ENCODE measurements at places on chromosomes 13 and 19.

GRCh38 chr13:48210178-48210577, 22.8 kb upstream of the ITM2B start:
- peak; percentile 73 for DNase-seq

DNA sequence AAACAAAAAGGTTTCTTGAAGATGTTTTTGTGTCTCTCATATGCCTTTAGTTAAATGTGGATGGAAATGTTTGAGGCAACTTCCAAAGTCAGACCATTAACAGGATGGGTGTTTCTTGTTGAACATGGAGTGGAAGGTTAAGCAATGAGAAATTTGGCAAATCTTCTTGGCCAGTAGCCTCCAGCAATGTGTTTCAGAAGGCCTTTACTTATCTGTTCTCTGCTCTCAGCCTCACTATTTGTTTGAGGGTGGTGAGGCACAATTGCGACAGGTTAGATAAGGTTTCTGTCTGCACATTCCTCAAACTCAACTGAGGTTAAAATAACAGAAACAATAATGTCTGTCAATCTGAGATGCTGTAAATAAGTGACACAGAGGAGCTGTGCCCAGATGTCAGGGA, 1019.0 kb downstream of the DIAPH3 start:
- DNase-seq = no peak

DNA sequence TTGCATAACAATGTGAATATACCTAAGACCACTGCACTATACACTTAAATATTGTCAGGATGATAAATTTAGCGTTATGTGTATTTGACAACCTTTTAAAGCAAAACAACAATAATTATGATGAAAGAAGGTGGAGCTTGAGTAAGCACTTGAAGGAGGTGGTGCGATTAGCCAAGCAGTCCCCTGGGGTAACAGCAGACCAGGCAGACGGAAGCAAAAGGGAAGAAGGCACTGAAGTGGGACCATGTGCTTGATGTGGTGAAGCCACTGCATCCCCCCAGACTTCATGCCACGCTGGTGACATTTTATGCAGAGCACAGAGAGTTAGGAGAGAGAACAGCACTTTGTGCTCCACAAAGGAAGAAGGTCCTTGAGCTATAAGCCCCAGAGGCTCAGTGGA, 58.3 kb upstream of the ZNF507 start:
- DNase-seq = no peak

GRCh38 chr19:42280815-42281145, 11.7 kb downstream of the CIC start:
- peak; percentile 88 for DNase-seq

GRCh38 chr19:51292971-51293370, 18.5 kb upstream of the IGLON5 start:
- no peak for DNase-seq

- no peak for DNase-seq
Observed at GRCh38 chr19:17719730-17720400, 585 bp downstream of the MAP1S start.

DNA sequence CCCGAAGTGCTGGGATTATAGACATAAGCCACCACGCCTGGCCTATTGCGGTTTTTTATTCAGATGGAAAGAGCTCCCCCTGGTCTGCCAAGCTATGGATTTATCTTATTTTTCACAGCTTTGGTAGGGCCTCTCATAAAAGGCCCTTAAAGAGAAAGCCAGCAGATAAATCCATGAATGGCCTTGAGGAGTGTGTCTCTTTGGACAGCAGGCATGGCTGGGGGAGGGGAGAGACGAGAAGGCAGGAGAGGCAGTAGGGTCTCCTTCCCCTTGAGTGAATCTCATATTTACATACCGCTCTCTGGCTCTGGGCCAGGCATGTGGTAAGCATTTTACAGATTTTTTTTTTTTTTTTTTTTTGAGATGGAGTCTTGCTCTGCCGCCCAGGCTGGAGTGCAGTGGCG, 25.2 kb downstream of the MARK4 start:
- peak; percentile 82 for DNase-seq

DNA sequence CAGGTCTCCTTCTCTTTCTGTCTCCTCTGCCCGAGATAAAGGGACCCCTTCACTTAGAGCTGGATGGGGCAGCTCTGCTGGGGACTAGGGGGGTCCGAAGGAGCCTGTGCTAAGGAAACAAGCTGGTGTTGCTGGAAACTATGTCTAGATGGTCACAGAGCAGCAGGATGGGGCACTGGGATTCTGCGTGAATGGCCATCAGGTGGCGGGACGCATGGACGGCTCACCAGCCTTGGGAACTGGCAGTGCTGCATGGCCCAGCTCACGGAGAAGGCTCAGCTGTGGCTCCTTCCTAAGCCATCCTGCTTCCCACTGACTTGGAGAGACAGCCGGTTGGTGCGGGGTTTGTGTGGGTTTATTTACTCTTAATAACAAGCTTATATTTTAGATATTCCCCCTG, 411.8 kb downstream of the ZNF536 start:
- DNase-seq = no peak

DNA sequence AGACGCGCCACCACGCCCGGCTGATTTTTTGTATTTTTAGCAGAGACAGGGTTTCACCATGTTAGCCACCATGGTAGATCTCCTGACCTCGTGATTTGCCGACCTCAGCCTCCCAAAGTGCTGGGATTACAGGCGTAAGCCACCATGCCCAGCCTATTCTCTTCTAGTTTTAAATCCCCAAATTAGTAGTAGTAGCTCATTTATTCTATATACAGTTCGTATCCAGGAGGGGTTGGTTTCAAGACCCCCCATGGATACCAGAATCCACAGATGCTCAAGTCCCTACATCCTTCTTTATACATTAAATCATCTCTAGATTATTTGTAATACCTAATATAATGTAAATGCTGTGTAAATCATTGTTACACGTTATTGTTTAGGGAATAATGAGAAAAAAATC, 2.0 kb downstream of the ZNF568 start:
- DNase-seq = no peak

DNA sequence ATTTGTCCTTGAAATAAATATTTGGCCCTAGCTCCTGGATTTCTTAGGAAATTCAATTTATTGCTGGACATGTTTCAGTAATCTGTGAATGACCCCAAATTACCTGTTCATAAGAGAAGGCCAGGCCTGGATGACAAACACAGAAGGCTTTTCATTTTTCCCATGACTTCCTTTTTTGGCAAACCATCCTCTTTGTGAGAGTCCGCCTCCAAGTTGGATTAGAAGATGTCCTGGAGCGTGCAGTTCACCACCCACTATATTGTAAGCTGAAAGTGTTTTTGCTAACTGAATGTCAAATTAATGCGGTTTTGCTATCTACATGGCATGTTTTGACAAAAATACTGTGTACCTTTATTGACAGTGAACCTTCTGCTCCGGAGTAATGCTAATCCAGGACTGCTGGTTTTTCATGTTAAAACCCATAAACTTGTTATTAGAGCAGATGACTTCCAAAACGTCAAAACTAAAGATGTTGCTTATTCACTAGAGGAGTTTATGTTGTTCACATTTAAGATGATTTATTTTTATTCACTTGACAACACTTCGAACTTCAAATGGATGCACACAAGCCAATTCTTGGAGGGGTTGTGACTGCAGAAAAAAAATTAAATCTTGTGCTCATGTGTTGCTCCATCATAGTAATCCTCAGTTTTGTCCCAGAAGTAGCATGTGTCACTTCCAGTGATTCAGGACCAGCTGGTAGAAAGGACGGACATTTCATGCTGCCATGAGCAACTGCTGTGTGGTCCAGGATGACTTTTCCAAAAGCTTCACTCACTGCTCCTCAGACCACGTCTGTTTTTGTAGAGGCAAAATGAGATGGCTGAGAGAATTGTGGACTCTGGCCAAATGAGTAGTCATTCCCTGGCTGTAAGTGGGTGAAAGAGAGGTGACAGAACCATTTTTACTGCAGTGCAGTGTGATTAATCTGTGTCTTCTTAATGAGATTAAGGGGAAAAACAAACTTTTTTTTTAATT, 71.0 kb downstream of the ITGBL1 start:
- peak; percentile 94 for DNase-seq

DNA sequence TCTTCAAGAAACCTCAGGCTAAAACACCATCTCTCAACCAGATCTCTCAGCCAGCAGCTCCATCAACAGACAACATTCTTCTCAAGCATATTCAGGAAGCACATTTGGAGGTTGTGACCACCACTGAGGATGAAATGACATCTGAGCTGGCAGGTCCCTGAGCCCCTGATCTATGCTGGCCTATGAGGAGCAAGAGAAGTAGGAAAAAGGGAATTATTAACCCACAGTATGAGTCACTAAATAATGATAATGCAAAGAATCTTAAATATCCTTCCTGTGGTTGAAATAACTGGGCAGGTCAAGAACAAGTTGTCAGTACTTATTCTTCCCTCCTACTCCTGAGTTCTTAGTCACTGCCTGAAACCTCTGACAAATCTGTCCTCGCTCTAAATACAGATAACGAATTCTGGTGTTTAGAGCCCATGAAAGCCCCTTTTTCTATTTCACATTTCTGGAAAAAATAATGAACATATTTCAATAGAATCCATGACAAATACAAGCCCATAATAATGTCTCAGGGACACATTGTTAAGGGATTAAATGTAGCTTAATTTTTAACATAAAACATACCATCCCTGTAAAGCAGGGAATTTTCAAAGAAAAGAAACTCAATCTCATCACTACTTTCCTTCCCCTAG, 225.8 kb upstream of the IRS2 start:
- peak; percentile 100 for DNase-seq

DNA sequence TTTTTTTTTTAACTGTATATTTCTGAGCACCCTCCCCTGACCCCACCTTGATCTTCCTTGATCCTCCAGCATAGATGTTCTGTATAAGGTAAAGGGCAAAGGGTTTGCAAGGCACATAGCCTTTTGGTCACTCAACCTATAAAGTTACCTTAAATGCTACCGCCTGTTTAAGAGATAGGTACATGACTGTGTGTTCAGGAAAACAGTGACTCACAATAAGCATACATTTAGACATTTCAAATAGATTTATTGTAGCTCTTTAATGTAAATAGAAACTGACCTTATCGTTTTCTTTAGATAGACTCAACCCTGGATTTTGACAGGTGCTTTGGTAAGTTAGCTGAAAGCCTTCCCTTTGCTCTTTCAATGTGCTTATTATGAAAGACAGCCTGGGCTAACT, 15.2 kb upstream of the SLC10A2 start:
- no peak for DNase-seq

- peak; percentile 22 for DNase-seq
Observed at GRCh38 chr13:73898276-73898675, 235.9 kb downstream of the KLF12 start.

DNA sequence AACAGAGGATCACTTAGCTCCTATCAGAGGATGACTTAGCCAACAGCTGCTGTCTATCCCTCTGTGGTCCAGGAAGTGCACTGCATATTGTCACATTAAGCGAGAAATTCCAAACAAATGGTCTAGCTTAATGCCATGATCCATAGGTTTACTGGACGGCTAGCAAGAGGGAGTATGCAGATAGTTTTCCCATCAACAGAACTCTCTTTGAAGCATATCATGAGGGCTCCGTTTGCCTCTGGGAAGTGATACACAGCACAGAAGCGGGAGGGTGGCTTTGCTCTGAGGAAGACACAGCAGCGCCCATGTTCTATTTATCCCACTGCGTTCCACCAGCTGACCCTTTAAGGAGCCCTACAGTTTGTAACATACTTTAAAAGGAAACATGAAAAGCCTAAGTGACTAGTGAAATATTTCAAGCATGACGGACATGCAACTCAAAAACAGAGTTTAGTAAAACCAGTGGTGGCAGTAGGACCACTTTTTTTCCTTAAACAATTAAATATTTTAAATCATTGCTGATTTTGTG, 52.7 kb downstream of the COL4A1 start:
- no peak for DNase-seq

DNA sequence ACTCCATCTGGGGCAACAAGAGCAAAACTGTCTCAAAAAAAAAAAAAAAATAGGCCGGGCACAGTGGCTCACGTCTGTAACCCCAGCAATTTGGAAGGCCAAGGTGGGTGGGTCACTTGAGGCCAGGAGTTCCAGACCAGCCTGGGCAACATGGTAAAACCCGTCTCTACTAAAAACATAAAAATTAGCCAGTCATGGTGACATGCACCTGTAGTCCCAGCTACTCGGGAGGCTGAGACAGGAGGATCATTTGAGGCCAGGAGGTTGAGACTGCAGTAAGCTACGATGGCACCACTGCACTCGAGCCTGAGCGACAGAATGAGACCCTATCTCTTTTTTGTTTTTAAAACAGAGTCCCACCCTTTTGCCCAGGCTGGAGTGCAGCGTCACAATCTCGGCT, 3.9 kb downstream of the IQCN start:
- no peak for DNase-seq

GRCh38 chr19:31085125-31085524, 264.1 kb downstream of the TSHZ3 start:
- DNase-seq = no peak

DNA sequence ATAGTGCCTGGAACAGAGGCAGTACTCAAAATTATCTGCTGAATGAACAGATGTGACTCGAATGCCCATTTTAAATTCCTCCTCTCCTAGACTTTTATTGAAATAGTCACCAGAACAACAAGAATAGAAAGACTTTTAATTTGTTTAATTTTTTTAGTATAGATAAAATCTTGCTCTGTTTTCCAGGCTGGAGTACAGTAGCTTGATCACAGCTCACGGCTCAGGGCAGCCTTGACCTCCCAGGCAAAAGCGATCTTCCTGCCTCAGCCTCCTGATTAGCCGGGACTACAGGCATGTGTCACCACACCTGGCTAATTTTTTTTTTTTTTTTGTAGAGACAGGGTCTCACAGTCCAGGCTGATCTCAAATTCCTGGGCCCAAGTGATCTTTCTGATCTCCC, 120.9 kb upstream of the FREM2 start:
- no peak for DNase-seq

DNA sequence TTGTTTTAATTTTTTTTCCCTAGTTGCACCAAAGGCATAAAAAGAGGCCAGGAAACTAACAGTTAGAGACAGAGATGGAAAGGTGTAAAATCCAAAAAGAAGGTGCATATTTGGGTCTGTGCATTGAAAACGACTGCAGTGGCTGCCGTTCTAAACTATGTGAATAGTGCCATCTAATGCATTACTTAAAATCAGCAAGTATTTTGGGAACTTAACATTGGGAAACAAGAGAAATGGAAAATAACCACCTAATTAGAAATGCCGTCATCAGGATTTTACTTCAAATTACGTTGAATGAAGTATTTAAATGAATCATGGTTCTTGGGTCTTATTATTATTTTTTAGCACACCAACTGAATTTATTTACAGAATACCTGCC, 189.5 kb upstream of the MIR17HG start:
- DNase-seq = no peak

GRCh38 chr13:43240278-43240677, 216.9 kb downstream of the DNAJC15 start:
- no peak for DNase-seq

DNA sequence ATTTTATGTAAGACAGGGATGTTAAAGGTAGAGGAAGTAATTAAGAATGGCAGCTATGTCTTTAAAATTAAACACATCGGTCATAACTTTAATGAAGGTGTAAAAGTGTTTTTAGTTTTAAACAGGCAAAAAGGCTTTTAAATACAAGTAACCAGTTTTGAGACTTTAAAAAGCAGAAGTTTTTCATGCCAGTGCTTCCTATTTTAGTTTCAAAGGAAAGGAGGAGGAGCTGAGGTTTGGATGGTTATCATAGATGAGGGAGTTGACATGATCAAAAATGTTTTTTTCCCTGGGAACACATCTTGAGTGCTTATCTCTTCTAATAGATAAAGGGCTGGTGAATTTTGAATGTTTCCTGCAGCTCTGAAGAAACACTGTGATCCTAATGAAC, 42.9 kb downstream of the LRCH1 start:
- no peak for DNase-seq

GRCh38 chr19:45523642-45524256, 16.5 kb downstream of the VASP start:
- peak; percentile 83 for DNase-seq

- DNase-seq = no peak
Observed at GRCh38 chr13:105406551-105406950, 1128.9 kb downstream of the EFNB2 start.

Data from fibroblast of skin of right biceps (primary cell).